Activated CD4-positive, alpha-beta T cell treated with anti-CD3 and anti-CD28 coated beads, Interleukin-2, amount 50 U/mL, for 48 hours (primary cell): ENCODE measurements at places on chromosomes 6 and 20.
A peak's percentile ranks its signal among the peaks of the same experiment; 100 is the strongest.

- DNase-seq = no peak
Observed at GRCh38 chr6:24899136-24899996, 36.4 kb downstream of the RIPOR2 start.

DNA sequence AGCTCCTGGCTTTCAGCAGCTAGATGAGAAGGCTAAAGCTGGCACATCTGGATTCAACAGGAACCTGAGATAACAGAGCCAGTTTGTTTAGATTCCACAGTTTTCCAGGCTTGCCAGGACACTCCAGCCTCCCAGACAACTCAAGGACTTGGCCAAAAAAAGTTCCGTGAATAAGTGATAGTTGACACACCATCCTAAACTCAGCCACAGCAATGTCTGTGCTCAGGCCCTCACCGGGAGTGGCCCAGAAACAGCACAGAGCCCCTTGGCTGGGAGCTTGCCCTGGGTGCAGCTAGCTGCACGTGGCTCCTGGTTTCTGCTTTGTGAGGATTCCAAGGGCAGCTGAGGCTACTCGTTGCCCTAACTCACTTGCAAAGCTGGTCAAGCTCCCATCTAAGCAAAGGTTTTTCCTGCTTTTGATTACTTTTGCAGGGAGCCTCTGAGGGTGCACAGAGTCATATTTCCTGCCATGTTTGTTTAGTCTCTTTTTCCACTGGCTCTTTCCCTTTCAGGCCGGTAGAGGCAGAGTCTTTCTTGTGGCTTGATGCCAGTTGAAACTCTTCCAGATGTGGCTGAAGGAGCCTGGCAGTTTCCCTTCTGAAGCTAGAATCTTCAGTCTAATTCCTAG is 118.3 kb upstream of the ECI2 start:
- DNase-seq = no peak

DNA sequence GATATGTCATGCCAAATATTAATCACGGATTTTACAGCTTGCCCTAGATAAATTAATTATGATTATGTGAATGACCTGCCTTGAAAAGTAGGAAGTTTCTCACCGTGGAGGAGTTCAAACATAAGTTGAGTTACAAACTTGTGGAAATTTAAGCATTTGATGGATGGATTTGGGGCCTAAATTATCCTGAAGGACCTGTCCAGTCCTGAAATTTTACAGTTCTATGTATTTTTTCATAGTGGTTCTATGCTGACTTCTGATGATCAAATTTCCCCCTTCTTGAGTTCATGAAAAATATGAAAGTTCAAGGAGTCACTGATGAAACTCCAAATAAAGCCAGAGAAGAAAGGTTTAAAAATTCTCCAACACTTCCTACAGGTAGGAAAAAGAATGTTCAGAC is 178.6 kb downstream of the SLC35F1 start:
- no peak for DNase-seq

GRCh38 chr6:144284783-144285547 is at the start of gene UTRN:
UTRN (plus strand) TSS chr6:144285335; CDS start chr6:144291829, 6,494 bp downstream.
- DNase-seq = peak; percentile 73

DNA sequence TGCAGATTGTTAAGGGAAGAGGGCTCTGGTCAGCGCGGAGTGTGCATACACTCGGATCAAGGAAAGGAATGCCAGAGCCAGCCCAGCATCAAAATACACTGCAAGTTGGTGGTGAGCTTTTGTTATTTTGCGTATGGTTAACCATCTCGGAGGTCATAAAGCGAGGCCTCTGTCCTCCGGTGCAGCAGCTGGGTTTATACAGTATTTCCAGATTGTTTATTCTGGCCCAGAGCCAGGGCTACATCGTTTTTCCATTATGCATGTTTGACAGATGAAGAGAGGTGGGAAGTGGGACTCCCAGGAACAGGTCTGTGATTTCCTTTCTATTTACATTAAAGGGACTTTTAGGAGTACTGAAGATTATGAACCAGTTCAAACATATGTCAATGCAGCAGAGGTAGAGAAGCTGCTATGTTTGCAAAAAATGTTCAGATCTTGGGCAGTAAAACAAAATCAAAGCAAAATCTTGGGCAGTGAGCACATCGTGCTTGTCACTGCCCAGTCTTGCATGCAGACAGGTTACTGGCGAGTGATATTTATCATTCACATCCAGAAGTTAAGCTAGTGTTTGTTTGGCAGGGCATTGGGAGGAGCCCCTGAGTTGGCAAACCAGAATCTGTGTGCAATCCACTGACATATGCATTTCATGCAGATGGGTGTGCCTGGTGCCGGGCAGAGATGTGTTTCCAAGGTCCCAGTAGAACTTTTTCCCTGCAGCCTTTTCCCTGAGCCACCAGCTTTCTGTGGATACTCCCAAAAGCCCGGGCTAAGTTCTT is 256.3 kb upstream of the TAB2 start:
- DNase-seq = no peak
